CD4-positive, alpha-beta T cell (primary cell): ENCODE measurements at places on chromosomes 6 and 20. TPM values are rescaled to one million over a fixed set of nuclear protein-coding genes. Genes with fewer than 3 reads are reported as not detected.

Gene RBM24
- 0.33 TPM for total RNA-seq

- peak; percentile 43 for DNase-seq
Observed at GRCh38 chr6:26459023-26459810, 1.5 kb downstream of the BTN2A1 start.

- no peak for DNase-seq
Observed at GRCh38 chr20:59733351-59733750, 129.0 kb downstream of the PHACTR3 start.

DNA sequence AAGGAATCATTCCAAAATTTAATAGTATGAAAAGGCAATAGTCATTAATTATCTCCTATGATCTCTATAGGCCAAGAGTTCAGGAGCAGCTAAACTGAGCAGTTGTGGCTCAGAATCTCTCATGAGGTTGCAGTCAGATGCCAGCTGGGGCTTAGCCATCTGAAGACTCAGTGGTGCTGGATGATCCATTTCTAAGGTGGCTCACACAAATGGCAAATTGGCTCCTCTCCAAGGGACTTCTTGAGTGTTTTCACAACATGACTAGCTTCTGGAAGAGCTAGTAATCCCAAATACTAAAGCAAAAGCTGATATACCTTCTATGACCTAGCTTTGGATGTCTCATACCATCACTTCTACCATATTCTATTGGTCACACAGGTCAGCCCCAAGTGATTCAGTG lies 104.2 kb downstream of the HAO1 start:
- DNase-seq: no peak

Gene HLA-DRB5
- total RNA-seq: 12.6 TPM
